Hindlimb muscle (tissue), 1 donor: ENCODE measurements at places on chromosomes 5 and 9. TPM values are rescaled to one million over a fixed set of nuclear protein-coding genes. Genes with fewer than 3 reads are reported as not detected.

- DNase-seq, result no peak
Measured at GRCh38 chr9:90127923-90128322, 514.7 kb downstream of the DIRAS2 start.

- DNase-seq, result no peak
Measured at GRCh38 chr9:79575547-79575946, 3.8 kb downstream of the TLE4 start.

- no peak for DNase-seq
Measured at GRCh38 chr5:159764283-159765134, 151.8 kb upstream of the ADRA1B start.

DNA sequence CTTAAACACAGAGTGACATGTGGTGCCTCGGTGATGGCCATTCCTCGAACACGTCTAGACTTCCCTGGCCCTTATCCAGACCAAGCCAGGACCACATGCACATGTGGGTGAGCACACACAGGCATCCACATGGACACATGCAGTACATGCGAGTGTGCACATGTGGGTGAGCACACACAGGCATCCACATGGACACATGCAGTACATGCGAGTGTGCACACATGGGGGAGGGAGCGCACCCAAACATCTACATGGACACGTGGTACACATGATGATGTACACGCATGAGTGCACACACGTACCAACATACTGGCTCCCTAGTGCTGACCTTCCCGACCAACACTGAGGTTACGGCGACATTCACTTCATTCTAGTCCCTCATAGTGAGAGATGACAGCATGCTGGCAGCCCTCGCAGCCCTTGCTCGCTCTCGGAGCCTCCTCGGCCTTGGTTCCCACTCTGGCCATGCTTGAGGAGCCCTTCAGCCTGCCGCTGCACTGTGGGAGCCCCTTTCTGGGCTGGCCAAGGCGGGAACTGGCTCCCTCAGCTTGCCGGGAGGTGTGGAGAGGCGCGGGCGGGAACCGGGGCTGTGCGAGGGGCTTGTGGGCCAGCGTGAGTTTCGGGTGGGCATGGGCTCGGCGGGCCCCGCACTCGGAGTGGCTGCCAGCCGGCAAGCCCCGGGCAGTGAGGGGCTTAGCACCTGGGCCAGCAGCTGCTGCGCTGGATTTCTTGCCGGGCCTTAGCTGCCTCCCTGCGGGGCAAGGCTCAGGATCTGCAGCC, 186.8 kb downstream of the HSPA4 start:
- DNase-seq, result no peak

Gene NEURL1B
- polyA plus RNA-seq, result 40.4 TPM

Gene HRCT1
- 0.83 TPM for polyA plus RNA-seq

- DNase-seq, result no peak
Measured at GRCh38 chr9:115005322-115005721, 74.9 kb upstream of the TNFSF8 start.
